ENCODE measurements at places on chromosomes 7 and 10.

DNA sequence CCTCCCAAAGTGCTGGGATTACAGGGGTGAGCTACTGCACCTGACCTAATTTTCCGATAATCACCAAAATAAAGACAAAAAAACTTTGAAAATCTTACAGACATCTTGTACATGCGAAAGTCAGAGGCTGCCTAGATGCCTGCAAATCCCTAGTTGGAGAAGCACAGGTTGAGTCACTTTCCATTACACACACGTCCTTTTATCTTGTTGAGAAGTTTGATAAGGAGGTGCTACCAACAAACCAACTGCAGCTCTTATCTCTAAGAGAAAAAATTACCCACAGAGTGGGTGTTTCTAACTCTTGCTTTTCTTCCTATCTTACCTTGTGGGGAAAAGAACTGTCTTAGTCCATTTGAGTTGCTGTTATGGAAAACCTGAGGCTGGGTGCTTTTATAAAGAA is 589.8 kb downstream of the GALNT17 start:
- DNase-seq = no peak

GRCh38 chr7:90853205-90853604 is 257.1 kb downstream of the CDK14 start:
- DNase-seq = no peak

DNA sequence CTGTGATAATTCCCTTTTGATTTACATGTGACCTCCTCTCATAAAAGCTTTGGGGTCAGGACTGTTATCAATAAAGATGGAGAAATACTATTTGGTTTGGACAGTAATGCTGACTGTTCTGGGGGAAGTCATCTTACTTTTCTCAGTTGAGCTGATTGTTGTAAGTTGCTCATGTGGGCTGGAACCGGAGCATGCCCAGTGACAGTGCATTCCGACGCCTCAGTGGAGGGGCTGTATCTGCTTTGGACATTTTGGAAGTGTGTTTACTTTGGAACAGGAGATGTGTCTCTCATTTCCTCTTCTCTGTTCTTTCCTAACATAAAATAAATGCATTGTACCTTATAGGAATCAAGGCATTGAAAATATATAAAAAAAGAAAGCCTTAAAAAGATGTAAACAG is 30.1 kb downstream of the RBM33 start:
- no peak for DNase-seq

GRCh38 chr10:17854044-17854652 is 45.0 kb downstream of the MRC1 start:
- DNase-seq = no peak

- DNase-seq = no peak
Measured at GRCh38 chr10:16392531-16393069, 44.2 kb upstream of the PTER start.

All from RWPE1 (cell line).